ENCODE measurements at places on chromosomes 11 and 22.

DNA sequence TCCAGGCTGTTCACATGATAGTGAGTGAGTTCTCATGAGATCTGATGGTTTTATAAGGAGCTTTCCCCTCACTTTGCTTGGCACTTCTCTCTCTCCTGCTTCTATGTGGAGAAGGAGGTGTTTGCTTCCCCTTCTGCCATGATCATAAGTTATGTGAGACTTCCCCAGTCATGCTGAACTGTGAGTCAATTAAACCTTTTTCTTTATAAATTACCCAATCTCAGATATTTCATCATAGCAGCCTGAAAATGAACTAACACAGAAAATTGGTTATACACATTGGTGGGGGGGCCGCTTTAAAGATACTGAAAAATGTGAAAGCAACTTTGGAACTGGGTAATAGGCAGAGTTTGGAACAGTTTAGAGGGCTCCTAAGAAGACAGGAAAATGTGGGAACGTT lies 741.1 kb upstream of the LUZP2 start:
- no peak for DNase-seq

DNA sequence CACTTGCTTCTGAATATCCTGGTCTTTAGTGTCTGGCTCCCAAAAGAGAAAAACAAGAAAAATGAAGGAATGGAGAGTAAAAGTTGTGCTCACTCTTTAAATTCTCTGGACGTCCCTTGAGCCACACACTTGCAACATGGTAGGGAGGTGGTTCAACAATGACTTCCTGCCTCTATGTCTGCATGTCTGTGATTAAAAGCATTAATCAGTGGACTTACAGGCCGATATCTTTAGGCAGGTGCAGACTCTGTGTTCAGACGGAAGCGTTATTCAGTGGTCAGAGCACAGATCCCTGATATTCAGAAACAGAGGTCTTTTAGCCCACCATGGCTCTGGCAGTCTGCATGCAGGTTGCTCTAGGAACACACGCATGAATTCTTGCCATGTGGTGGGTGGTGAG lies 1920.0 kb upstream of the RAG2 start:
- DNase-seq: no peak

GRCh38 chr11:76598426-76598839 lies 72.1 kb downstream of the LRRC32 start:
- DNase-seq: no peak

GRCh38 chr11:12276831-12277475 lies 100.4 kb upstream of the PARVA start:
- no peak for DNase-seq

DNA sequence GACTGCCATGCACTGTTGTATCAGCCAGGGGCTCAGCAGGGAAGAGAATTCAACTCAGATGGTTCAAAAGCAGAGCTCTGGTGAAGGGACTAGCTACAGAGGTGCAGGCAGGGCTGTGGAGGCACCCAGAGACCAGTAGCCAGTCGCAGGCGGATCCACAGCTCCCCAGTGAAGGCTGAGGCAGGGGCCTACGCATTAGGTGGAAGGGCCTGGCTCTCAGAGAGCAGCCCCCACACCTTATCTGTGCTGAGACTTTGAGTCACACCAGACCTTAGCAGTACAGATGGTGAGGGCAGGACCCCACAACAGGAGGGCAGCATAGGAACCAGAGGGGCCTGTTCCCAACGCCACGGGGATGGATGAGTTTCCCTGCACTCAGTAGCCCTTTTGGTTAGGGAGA lies 189.6 kb downstream of the DSCAML1 start:
- DNase-seq: no peak

DNA sequence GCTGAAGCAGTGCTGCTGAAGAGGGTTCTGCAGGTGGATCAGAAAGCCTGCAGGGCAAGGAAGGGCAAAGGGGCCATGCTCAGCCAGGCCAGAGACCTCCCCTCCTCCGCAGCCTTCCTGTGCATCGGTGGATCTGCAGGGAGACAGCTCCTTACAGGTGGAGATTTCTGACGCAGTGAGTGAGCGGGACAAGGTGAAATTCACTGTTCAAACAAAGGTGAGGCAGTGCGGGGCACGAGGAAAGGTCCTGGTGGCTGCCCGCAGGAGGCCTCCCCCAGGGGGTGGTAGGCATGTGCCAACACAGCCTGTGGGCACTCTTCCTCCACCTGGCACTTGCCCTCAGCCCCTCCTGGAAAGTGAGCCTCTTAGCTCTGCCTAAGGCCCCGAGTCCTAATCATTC lies 8.6 kb downstream of the CFL1 start:
- DNase-seq: no peak

- DNase-seq: no peak
These were observed 26.0 kb downstream of the MUC2 start for GRCh38 chr11:1100417-1101245.

DNA sequence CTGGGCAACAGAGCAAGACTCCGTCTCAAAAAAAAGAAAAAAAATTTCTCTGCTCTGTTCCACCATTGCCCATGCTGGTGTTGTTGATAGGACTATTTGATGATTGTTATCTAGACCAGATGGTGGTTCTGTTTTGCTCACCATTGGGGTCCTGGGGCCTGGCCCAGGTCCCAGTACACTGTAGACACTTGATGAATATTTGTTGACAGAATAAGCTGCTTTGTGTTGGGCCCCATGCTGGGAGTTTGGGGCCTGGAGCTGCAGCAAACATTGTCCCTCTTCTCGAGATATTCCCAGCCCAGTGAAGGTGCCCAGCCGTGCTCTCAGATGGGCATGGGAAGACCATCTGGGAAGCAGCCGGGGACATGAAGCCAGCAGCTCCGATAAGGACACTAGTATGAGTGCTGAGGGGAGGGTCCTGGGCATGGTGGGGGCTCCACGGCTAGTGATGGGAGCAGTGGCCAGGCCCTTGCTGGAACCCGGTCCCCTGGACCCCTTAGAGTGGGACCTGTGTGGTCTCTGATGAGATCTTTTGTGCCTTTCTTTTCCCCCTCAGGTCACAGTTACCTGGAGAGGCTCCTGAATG lies 13.6 kb downstream of the INCENP start:
- DNase-seq: no peak
